ENCODE measurements at places on chromosomes 1 and 21.

DNA sequence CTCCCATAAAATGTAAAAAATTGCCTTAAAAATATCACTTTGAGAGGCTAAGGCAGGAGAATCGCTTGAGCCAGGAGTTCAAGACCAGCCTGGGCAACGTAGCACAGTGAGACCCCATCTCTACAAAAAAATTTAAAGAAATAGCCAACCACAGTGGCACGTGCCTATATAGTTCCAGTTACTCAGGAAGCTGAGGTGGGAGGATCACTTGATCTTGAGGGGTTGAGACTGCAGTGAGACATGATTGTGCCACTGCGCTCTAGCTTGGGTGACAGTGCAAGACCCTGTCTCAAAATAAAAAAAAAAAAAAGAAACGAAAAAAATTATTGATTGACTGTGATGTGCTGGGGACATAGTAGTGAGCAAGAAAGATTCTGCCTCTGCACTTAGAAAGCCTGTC lies 38.4 kb downstream of the PKN2 start:
- DNase-seq: no peak

DNA sequence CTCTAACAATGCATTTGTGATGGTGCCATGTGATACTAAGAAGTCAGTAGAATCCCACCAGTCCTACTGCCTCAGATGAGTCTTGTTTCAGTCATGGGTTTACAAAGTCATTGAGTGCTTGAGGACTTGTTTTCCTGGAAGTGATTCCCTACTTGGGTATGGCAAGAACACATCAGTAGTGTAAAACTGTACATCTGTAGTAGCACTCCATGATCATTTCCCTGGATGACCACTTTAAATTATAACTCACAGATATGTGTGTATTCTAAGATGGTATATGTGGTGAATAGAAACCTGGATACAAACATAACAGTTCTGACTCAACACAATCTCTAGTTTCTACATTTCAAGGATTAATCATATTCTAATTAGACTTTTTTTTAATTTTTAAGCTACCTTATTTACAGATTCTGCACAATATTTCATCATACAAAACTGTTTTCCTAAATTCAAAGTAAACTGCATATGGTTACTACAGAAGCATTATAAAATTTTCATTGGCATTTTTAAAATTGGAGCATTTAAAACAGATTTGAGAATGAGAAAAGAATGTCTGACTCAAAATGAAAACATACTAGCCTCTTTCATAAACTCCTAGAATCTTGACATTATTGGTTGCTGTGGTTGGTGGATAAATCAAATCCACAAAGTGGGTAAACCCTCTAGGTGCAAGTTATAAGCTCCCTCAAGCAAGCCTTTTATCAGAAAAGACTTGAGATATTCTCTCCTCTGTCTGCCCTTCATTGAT lies 6.8 kb upstream of the PSMG1 start:
- no peak for DNase-seq

DNA sequence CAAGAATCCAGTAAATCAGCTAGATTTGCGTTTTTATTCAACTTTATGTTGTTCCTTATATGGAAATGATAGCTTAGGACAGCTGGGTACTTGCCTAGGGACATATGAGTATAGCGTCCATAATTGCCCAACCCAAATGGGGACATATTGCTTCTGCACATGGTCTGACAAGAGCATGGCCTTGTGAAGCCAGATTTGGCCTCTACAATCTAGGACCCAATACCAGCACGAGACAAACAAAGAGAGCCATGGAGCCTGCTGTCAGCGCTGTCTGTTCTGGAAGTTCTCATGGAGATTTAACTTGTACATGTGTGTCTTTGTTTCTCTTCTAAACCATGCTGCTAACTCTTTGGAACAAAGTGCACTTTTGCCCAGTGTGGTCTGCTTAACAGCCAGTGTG lies 240.0 kb upstream of the CAMK1G start:
- no peak for DNase-seq

DNA sequence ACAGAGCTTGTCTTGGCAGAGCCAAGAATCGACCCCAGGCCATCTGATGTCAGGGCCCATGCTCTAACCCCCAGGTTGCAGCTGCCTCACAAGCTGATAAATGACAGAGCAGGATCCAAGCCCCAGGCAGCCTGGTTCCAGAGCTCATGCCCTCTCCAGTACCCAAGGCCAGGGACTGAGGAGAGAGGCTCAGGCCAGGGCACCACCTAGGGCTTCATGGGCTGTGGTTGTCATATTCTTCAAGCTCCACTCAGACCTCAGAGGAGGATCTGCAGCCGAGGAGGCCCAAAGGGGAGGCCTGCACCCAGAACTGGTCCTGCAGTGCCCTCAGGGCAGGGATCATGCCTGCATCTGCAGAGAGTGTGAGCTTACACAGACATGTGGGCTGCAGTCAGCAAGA lies 301.1 kb downstream of the MATN1 start:
- no peak for DNase-seq

DNA sequence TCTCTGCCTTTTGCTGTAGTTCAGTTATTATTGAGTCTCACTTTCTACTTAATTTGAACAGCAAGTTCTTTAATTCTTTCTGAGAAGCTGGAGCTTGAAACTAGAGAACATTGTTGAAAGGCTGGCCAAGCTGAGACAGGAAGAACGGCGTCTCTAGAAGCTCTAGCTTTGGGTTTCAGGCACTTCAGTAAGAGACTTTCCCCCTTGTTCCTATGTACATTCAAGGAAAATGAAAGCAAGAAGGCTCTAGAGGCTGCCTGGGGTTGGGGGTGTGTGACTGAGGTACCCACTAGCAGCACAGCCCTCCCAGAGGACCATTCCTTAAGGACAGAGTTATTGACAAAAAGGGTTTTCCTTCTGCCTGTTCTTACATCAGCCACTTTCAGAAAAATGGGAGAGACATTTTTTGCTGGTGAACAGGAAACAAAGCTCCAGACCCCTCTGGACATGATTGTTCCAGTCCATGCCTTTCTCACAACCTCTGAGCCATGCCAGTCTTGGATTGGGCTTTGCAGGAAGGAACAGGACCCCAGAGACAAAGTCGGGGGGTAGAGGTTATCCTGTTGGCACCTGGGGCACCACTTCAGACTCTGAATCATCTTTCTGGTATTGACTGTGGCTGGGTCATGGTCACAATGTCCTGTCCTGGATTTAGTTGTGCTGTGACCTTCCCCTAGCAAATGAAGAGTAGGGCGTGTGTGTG lies 63.1 kb downstream of the LAMC2 start:
- peak; percentile 10 for DNase-seq

- DNase-seq: no peak
Observed at GRCh38 chr1:199809311-199809710, 218.2 kb upstream of the NR5A2 start.
